ENCODE measurements at places on chromosomes 3 and 15. TPM values are rescaled to one million over a fixed set of nuclear protein-coding genes. Genes with fewer than 3 reads are reported as not detected.

The ATP8B4 gene
- total RNA-seq: 20.7 TPM

The ALCAM gene
- 12.9 TPM for total RNA-seq

The SSUH2 gene
- not detected for total RNA-seq

The ALDH1L1 gene
- total RNA-seq: not detected

The ANKRD63 gene
- total RNA-seq: not detected

The COL8A1 gene
- 0.13 TPM for total RNA-seq

The CPN2 gene
- not detected for total RNA-seq

The STRA6 gene
- total RNA-seq: not detected

The RAF1 gene
- total RNA-seq: 83.2 TPM

The GRK7 gene
- total RNA-seq: not detected

The LINGO1 gene
- not detected for total RNA-seq

The GOLGA8J gene
- not detected for total RNA-seq

The SEMA3F gene
- total RNA-seq: not detected

The EXD1 gene
- total RNA-seq: not detected

The TMEM108 gene
- not detected for total RNA-seq

The AP4E1 gene
- 13.3 TPM for total RNA-seq

The IGF2BP2 gene
- total RNA-seq: 0.40 TPM

The SLC28A1 gene
- total RNA-seq: not detected

The STXBP5L gene
- not detected for total RNA-seq

The ASB14 gene
- total RNA-seq: not detected

The FBXW12 gene
- not detected for total RNA-seq

The CFAP91 gene
- not detected for total RNA-seq

The ITIH1 gene
- total RNA-seq: not detected

The PLA2G4D gene
- total RNA-seq: not detected

The NDN gene
- total RNA-seq: 1.7 TPM

The STAB1 gene
- not detected for total RNA-seq

The C15orf39 gene
- total RNA-seq: 65.0 TPM

The SST gene
- not detected for total RNA-seq

The PIAS1 gene
- total RNA-seq: 43.4 TPM

The SKOR1 gene
- total RNA-seq: 0.23 TPM

The C3orf18 gene
- total RNA-seq: 17.5 TPM

The DAZL gene
- total RNA-seq: not detected

The THAP10 gene
- total RNA-seq: 0.15 TPM

The CGGBP1 gene
- total RNA-seq: 105 TPM

The CCK gene
- not detected for total RNA-seq

The CFAP92 gene
- 0.15 TPM for total RNA-seq

The GOLGA8G gene
- not detected for total RNA-seq

The HRG gene
- total RNA-seq: not detected

The CFAP161 gene
- total RNA-seq: not detected

The SUCNR1 gene
- not detected for total RNA-seq
